Hematopoietic multipotent progenitor cell (in vitro differentiated cells): ENCODE measurements at places on chromosomes 7 and 10.

GRCh38 chr7:140025241-140025640, 37.5 kb downstream of the PARP12 start:
- no peak for DNase-seq

DNA sequence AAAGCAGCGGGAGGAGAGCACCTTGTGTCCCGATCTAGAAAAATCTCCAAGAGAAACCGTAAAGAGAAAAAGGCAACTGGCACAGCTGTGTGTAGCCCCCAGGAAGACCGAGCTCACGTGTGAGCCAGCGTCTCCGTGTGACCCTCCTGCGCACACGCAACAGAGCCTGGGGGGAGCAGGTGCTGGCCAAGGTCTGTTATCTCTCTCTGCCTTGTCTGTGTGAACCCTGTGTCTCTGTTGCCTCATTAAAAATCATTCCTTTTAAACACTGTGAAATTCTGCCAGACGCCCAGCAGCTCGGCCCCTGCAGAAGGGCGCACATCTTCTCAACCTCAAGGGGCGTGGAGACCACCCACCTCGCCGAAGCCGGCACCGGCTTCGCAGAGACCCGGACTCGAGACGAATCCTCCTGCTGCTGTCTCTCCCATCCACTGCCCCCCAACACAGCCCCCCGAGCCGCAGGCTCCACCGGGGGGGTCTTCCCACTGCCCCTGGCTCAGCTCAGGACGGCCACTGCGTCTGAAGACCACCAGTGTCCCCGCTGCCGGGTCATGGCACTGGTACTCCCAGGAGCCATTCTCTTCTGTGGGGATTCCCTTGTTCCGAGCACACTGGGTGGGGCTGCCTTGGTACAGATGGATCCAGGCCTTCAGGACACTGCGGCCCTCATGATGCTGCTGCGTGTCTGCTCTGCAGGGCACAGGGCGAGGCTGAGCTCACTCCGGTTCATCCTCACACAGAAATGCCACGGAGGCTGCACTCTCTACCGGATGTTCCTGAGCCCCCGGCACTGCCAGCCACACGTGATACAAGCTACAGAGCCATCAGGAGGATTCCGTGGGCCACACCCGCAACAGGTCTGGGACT, 94.3 kb upstream of the DNAAF5 start:
- no peak for DNase-seq

DNA sequence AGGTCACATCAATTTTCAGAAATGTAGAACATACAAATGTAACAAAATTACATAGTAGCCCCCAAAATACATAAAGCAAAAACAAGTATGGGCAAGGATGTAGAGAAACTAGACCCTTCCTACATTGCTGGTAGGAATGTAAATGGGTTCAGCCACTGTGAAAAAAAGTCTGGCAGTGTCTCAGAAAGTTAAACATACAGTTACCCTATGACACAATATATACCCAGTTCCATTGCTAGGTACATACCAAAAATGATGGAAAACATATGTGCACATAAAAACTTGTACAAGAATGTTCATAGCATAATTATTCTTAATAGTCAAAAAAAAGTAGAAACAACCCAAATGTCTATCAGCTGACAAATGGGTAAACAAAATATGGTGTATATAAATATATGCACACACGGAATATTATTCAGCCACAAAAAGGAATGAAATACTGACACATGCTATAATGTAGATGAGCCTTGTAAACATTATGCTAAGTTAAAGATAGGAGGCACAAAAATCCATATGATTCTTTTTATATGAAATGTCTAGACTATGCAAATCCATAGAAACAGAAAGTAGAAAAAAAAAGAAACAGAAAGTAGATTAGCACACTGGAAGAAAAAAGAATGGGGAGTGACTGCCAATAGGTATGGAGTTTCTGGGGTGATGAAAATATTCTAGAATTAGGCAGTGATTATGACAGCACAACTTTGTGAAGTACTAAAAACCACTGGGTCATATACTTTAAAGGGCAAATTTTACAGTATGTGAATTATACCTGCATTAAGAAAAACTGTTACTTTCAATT, 13.5 kb downstream of the HERPUD2 start:
- no peak for DNase-seq

- peak; percentile 34 for DNase-seq
Observed at GRCh38 chr7:51315393-51316261, 982 bp downstream of the COBL start.

DNA sequence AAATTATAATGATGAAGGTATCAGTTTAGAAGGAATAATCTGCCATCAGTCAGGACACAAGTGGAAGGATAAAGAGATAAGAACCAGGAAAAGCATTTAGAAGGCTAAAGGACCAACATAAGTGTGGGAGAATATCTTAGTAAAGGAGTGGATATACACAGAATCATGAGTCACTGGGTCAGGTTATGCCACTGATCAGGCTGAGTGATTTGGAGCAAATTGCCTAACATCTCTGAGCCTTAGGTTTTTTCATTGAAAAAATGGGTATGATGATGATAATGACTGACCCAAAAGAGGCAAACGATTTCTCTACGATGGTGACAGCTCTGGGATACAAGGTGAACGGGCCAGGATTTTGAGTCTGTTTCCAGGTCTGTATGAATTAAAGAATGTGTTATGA, 2.8 kb upstream of the CUL1 start:
- DNase-seq, result no peak
